ENCODE measurements at places on chromosomes 3 and 15.

DNA sequence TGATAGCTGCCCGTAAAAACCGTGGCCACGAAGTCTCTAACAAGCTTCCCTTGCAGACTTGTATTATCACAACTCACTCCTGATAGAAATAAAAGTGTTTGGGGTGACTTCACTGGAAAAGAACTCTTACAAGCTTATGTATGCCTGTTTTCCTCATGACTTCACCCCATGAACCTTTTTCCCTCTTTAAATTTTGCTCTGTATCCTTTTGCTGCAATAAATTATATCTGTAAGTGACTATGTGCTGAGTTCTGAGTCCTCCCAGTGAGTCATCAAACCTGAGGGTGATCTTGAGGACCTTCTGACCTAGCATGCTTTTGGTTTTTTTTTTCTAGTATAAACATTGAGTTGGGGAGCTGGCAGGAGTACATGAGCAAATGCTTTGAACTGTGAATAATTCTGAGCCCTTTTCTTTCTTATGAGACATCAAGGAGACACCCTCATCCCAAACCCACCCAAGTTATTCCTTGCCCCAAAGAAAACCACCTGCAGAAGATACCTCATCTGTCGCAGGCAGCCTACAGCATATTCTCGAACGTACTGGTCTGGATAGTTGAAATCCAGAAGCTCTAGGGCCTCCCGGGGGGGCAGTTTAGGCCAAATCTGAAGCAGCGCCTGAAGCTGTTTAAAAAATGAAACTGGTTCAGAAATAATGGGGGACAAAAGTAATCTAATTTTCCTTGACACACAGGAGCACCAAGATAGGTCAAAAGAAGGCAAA lies 85.9 kb downstream of the FAIM start:
- DNase-seq = no peak

GRCh38 chr3:12924437-12924836 lies 83.1 kb upstream of the RPL32 start:
- DNase-seq = no peak

DNA sequence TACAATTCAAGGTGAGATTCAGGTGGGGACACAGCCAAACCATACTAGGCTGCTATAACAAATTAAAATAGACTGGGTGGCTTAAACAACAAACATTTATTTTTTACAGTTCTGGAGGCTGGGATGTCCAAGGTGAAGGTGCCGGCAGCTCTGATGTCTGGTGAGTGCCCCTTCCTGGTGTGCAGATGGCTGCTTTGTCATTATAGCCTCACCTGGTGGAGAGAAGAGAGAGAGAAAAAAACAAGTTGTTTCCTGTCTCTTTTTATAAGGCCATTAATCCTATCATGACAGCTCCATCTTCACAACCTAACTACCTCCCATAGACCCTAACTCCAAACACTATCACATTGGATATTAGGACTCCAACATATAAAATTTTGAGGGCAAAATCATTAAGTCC lies 279.7 kb downstream of the ZIC1 start:
- no peak for DNase-seq

GRCh38 chr3:33883538-33883950 lies 85.1 kb downstream of the PDCD6IP start:
- DNase-seq = no peak

- DNase-seq = peak; percentile 64
Observed at GRCh38 chr3:52216585-52217408, 8.6 kb downstream of the TLR9 start.

- DNase-seq = no peak
Observed at GRCh38 chr15:78063217-78063616, 14.3 kb downstream of the TBC1D2B start.

- DNase-seq = no peak
Observed at GRCh38 chr3:175869404-175869803, 1010.3 kb downstream of the NAALADL2 start.

DNA sequence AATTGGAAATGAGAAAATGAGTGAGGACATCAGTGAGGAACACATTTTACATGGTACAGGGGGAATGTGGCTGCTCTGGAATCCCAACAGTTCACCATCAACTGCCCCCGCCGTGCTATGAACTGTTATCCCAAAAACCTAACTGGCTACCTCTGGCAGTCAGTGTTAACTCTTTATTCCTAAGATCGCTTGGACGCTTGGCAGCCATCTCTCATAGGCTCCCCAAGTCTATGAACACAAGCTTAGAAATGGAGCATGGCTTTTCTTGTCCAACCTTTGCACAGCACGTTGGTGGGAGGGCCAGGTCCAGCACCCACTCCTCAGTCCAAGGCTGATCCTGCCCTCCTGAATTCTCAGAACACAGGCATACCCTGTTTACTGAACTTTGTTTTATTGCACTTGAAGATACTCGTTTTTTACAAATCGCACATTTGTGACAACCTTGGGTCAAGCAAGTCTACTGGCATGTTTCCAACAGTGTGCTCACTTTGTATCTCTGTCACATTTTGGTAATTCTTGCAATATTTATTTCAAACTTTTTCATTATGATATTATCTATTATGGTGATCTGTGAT lies 53.6 kb downstream of the SENP2 start:
- DNase-seq = no peak

Data from stimulated activated CD8-positive, alpha-beta memory T cell treated with anti-CD3 and anti-CD28 coated beads, Interleukin-4, amount 100 ng/mL, for 48 hours (primary cell).